Activated CD4-positive, alpha-beta T cell treated with anti-CD3 and anti-CD28 coated beads for 24 hours (primary cell): ENCODE measurements at places on chromosomes 11 and 22.

DNA sequence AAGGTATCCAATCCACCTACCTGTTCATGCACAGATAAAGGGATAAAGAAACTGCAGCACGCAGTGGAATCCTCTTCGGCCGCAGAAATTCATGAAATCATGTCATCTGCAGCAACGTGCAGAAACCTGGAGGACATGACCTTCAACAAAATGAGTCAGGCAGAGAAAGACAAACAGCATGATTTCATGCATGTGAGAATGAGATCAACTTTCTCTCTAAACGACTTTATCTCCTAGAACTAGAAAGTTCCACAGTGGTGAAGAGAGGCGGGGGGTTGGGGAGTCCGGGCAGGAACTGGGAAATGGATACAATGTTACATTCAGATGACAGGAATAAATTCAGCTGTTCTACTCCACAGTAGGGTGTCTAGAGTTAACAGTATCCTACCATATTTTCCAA is 9.9 kb downstream of the RGL4 start:
- DNase-seq: no peak

- no peak for DNase-seq
Observed at GRCh38 chr11:18468059-18468458, 12.4 kb downstream of the LDHAL6A start.

DNA sequence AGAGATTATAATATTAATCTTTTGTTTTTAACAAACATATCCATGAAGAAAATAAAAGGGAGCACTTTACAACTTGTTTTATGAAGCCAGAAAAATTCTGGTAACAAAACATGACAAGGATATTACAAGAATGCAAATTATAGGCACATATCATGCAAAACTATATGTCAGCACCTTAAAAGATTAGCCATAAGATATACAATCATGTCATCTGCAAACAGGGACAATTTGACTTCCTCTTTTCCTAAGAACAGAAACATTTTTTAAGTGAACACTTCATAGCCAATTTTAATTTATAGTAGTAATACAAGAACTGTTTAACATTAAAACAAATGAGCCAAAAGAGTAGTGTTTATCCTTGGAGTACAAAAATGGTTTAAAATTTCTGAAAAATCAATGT is 916.5 kb upstream of the CNTN5 start:
- no peak for DNase-seq

DNA sequence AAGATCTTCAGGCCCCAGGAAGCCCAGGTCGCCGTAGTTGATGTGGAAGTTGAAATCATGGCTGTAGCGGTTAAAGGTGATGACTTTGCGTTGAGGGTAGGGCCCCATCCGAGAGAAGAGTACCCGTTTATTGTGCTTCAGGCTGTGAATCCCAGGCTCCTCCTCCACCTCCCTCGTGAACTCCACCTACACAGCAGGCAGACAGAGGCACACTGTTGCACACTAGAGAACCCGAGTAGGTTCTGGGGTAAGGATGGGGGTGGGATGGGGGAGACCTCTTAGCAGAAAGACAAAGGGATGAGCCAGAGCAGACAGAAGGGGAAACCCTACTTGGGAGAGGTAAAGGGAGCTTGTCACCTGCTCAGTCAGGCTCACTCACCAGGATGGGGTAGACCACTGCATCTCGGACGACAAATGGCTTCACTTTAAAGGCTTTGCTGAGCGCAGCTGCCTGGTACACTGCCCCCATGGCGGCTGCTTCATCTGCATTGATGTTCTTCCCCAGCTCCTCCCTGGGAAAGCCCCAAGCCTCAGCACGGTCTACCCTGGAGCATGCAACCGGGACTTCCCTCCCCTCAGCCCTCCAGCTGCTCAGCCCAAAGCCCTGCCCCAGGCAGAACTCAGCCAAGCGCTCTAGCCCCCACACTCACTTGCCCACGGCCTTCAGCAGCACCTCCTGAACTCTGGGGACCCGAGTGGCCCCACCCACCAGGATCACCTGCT is 5.4 kb downstream of the HYOU1 start:
- DNase-seq: no peak

GRCh38 chr22:22348815-22349454 is 104.3 kb downstream of the VPREB1 start:
- no peak for DNase-seq

GRCh38 chr11:130825561-130825960 is 90.7 kb downstream of the SNX19 start:
- DNase-seq: no peak

- DNase-seq: no peak
Observed at GRCh38 chr11:94581926-94582325, 14.8 kb downstream of the PIWIL4 start.

DNA sequence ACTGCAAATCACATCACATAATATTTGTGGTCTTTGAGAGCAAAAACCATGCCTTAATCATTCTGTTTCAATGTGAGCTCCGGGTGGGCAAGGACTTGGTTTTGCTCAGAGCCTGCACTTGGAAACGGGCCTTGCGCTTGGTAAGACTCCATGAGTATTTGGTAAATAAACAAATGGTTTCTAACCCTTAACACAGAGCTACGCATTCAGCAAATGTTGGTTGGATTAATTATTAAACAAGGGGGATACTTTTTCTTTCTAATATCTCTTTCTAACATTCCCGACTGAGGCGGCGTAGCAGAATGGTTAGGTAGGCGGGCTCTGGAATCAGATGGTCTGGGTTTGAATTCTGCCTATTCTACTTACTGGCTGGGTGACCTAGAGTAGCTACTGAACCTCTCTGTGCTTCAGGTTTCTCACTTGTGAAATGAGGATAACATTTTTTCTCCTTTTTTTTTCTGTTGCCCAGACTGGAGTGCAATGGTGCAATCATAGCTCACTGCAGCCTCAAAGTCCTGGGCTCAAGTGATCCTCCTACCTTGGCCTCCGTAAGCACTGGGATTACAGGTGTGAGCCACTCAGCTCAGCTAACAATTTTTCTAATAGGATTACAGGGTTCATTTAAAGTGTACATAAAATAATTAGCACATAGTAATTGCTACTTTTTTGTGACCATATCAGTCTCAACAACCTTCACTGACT is 3.4 kb upstream of the FAM83F start:
- DNase-seq: no peak

GRCh38 chr22:26658671-26659478 is 1.5 kb downstream of the MIAT start:
- DNase-seq: peak; percentile 81

DNA sequence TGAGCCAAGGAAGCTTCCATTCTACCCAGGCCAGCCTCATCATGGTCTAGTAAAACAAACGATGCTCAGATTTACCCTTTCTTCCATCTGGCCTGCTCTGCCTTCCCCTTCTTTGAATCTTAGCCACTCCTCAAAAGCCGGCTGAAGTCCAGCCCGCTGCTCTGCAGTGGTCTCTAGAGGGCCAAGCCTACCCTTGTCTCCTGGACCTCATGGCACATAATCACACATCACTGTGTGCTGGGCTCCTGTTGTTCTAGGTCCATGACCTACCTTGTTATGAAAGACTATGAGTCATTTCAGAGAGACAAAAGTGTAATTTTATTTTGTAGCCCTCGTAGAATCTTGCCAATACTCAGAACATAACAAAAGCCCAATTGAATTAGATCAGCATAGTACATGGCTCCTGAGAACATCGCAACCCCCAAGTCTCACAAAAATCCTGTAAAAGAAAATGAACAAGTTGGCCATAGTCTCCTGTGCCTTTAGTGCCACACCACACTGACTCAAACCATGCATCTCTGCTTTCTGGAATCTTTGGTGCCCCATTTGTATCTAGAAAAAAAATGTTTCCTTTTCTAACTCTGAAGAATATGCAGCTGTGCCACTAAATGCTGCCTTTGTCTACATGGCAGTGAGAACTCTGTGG is 192.7 kb downstream of the OPCML start:
- DNase-seq: no peak

- DNase-seq: no peak
Observed at GRCh38 chr11:11534981-11535380, 86.8 kb downstream of the GALNT18 start.

DNA sequence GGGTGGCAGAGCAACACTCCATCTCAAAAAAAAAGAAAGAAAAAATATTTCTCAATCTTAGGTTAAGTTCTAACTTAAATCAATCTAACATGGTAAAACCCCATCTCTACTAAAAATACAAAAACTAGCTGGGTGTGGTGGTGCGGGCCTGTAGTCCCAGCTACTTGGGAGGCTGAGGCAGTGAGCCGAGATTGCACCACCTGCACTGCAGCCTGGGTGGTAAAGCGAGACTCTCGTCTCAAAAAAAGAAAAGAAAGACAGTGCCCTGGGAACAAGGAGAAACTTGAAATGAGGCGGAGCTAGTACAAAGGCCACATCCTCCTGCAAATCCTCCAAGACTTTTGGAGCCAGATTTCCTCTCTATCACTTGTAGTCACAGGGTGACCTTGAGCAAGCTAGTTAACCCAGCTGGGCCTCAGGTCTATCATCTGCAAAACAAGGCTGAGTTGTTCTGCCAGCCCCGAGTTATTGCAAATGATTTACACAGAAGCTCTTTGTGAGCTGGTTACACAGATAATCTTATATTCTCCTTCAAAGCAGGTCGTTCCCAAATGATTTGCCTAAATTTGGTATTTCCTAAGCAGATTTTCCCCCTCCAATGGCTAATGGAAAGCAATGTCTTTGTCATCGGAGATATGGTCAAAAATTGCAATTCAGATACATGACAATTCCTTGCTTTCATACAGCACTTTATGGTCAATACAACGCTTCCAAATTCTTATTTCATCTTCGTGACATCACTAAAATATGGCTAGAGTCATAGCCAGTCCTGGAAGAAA is 1.9 kb downstream of the ANKRD54 start:
- DNase-seq: no peak

- no peak for DNase-seq
Observed at GRCh38 chr11:10502065-10502680, 38.8 kb downstream of the RNF141 start.

GRCh38 chr11:6911948-6912347 is 8.9 kb upstream of the OR2D3 start:
- no peak for DNase-seq

- DNase-seq: no peak
Observed at GRCh38 chr11:76597533-76598425, 72.8 kb downstream of the LRRC32 start.

- DNase-seq: no peak
Observed at GRCh38 chr11:5369789-5370188, 13.8 kb upstream of the OR51M1 start.

- DNase-seq: no peak
Observed at GRCh38 chr11:61973476-61974162, 6.2 kb upstream of the FTH1 start.

GRCh38 chr11:45856044-45856468 is 8.8 kb downstream of the CRY2 start:
- DNase-seq: no peak

DNA sequence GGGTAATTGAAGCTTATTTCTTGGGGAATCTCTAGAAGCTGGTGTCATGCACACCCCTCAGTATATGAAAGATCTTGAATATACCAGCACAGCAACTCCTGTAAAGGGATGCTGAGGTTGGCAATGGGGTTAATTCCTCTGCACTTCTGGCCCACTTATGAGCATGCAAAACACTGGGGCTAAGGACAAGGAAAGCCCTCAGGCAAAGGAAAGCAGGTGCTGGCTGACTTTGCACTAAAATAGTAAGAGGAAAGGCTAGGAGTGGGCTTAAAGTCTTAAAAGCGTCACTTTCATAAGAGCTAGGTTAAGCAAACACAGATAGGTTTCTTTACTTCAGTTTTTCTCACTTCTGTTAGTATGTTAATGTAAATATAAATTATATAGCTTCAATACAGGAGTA is 572.6 kb upstream of the LUZP2 start:
- DNase-seq: no peak

- DNase-seq: no peak
Observed at GRCh38 chr11:131934006-131934405, 563.6 kb downstream of the NTM start.

GRCh38 chr11:65219930-65220213 is 38.1 kb downstream of the CAPN1 start:
- no peak for DNase-seq

GRCh38 chr11:74203966-74204365 is 32.9 kb downstream of the PPME1 start:
- no peak for DNase-seq
